A172 (cell line): ENCODE measurements at places on chromosomes 7 and 10. TPM values are rescaled to one million over a fixed set of nuclear protein-coding genes. Genes with fewer than 3 reads are reported as not detected.

- no peak for DNase-seq
These were observed 92.4 kb upstream of the BTBD16 start for GRCh38 chr10:122178655-122179054.

DNA sequence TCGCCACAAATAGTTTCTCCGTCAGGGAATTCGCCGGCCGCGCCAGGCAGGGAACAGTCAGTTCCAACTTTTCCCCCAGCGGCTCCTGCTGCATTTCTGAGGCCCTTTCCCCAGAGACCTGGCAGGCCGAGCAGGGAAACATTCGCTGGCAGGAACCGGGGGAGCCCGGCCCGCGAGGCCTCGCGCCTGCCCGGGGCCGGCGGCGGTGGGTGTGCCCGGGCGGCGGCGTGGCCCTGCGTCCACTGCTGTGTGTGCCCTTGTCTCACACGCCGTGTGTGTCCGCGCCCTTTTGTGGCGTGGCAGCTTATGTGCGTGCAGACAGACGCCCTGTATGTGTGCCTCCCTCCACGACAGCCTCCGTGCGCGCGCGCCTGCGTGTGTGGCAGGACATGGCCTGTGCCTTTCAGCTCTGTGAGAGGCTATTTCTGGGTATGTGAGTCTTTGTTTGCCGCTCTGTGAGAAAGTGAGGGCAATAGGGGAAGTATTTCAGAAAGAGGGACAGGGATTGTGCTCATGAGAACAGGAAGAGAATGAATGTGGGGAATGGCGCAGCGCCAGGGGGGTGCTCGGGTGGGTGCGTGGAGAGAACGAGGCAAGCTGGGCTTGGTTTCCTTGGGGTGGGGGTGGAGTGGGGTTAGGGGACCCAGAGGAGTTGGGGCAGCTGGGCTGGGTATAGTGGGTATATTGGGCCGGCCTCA is 689 bp upstream of the SMARCD3 start:
- DNase-seq = peak; percentile 25

DNA sequence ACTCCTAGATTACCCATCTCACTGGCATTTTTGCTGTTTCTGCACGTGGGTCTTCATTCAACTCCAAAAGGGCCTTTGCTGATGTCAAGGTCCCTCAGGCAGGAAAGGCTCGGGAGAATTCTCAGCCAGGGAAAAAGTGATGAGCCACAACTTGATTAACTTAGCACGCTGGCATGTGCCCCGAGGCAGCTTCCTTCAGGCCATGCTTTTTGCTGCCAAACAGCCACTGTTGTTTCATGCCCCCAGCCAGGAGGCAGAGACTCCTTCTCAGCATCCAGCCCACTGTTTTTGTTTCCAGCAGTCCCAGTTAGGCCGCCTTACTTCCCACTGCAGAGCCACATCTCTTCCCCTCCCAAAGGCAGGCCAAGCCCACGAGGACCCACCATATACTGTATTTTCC is 266.5 kb upstream of the YAE1 start:
- peak; percentile 44 for DNase-seq

DBNL gene
- 171 and 187 TPM in 2 replicates for total RNA-seq

NKX2-3 gene
- total RNA-seq = 0.19 and 1.2 TPM in 2 replicates
